ENCODE measurements at places on chromosomes 1 and 21.

GRCh38 chr1:37391211-37392011, 83.0 kb upstream of the ZC3H12A start:
- no peaks in the 10 kb centered on the region for H3K36me3 ChIP-seq
- H3K27ac ChIP-seq, result no peak overlapping the region

- no peak for DNase-seq
- no peaks in the 10 kb centered on the region for H3K36me3 ChIP-seq
- H3K4me3 ChIP-seq, result no peak overlapping the region
- peaks cover 39% of the 10 kb centered on the region for H3K4me1 ChIP-seq
Observed at GRCh38 chr21:41651830-41652229, 115.0 kb downstream of the RIPK4 start.

GRCh38 chr1:62188111-62188510, 6.5 kb upstream of the L1TD1 start:
- H3K36me3 ChIP-seq, result no peaks in the 10 kb centered on the region
- H3K27ac ChIP-seq, result no peak overlapping the region

DNA sequence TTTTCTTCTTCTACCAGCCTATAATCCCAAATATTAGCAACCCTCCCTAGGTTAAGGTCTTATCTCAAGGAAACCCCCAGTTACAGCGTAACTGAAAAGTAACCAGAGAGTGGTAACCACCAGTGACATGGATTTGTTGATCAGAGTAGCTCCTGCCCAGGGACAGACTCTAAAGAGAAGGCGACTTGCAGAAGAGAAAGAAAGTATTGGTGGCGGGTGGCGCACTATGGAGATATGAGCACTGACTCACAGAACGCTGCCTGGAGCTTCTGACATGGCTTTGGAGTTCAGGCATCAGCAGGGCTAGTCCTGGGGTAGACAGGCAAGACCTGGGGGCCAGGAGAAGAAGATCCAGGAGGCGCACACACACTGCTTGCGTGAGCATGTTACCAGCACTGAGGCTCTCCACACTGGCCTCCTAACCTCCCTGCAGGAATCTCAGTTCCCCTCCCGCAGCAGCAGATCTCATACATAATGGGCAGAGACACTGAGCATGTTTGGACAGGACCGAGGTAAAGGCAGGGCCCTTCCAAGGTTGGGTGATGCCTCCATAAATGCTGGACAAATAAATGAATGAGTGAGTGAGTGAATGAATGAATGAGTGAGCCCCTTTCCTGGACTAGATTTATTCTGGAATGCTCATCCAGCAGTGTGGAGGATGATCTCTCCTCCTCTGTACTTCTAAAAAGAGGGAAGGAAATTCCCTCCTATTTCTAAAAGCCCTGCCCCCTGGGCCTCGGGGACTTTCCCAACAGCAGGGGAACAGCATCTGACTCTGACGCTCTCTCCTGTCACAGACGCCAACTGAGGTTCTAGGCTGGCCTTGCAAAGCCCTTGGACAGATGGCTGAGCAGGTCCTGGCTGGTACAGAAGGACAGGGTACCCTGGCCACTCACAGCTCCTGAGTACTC, 175.5 kb downstream of the CLIC6 start:
- H3K27ac ChIP-seq, result peak overlapping the region; percentile 95
- no peak for DNase-seq
- peaks cover 72% of the 10 kb centered on the region for H3K36me3 ChIP-seq
- no peaks in the 10 kb centered on the region for H3K27me3 ChIP-seq
- H3K4me1 ChIP-seq, result peaks cover 41% of the 10 kb centered on the region
- no peak overlapping the region for H3K4me3 ChIP-seq

DNA sequence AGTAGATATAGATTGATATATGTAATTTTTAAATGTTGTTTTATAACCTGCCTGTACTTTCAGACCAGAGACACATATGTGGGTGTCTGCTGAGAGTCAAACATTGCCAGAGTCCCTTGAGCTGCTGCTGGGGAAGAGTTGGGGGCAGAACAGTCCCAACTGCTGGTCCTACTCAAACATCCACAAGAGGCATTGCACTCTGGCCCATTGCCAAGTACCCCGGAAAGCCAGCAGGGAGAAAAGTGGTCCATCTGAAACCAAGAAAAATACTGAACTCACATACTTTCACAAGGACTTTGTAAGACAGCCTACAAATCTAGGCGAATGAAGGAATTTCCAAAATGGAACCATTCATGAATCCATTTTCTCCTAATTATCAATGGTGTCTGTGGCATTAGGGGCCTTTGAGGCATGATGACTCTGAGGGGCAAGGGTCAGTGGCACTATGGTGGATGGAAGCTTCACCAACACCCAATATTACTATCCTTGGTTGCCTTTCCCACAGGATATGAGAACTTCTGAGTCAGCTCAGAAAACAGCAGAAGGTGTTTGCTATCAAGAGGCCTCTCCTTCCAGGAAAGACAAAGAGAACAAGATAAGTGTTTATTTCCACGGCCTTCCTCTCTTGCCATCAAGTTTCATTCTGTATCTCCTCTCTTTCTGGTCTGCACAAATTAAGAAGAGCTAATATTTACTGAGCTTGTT, 7.3 kb upstream of the TBX15 start:
- no peak overlapping the region for H3K27ac ChIP-seq
- peaks cover 87% of the 10 kb centered on the region for H3K27me3 ChIP-seq
- no peak overlapping the region for H3K4me3 ChIP-seq
- no peaks in the 10 kb centered on the region for H3K36me3 ChIP-seq
- DNase-seq, result no peak

- no peak overlapping the region for H3K27ac ChIP-seq
- H3K27me3 ChIP-seq, result no peaks in the 10 kb centered on the region
- no peak overlapping the region for H3K4me3 ChIP-seq
- no peaks in the 10 kb centered on the region for H3K36me3 ChIP-seq
- H3K4me1 ChIP-seq, result no peaks in the 10 kb centered on the region
Observed at GRCh38 chr1:125065092-125065820, 3880.5 kb downstream of the SRGAP2C start.

- H3K4me1 ChIP-seq, result no peaks in the 10 kb centered on the region
- H3K36me3 ChIP-seq, result no peaks in the 10 kb centered on the region
- DNase-seq, result no peak
- no peak overlapping the region for H3K4me3 ChIP-seq
Observed at GRCh38 chr1:114080511-114081436, 72.9 kb downstream of the SYT6 start.

DNA sequence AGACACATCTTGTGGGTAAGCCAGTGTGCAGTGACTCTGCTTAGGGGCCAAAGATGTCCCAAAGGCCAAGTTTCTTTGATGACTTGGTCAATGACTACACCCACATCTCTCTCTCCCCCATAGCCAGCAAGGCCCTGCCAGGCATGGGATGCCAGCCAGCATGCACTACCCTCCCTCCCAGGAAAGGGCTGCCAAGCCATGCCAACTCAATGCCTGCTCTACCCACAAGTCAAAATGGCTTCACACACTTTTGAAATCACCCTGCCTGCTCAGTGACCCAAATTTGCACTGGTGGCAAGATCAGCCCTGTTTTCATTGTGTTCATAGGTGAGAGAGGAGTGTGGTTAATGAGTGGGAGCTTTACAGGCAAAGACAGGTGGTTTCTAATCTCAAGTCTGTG, 112.5 kb downstream of the MATN1 start:
- H3K4me3 ChIP-seq, result no peak overlapping the region
- H3K27ac ChIP-seq, result no peak overlapping the region
- DNase-seq, result no peak
- H3K27me3 ChIP-seq, result no peaks in the 10 kb centered on the region
- H3K4me1 ChIP-seq, result peaks cover 15% of the 10 kb centered on the region
- no peaks in the 10 kb centered on the region for H3K36me3 ChIP-seq

- no peaks in the 10 kb centered on the region for H3K36me3 ChIP-seq
- no peak for DNase-seq
- H3K4me3 ChIP-seq, result no peak overlapping the region
- no peak overlapping the region for H3K27ac ChIP-seq
- no peaks in the 10 kb centered on the region for H3K27me3 ChIP-seq
Observed at GRCh38 chr1:239676522-239677273, 290.3 kb downstream of the CHRM3 start.

GRCh38 chr1:96559181-96559580, 162.4 kb upstream of the PTBP2 start:
- H3K27ac ChIP-seq, result peak overlapping the region; percentile 73
- H3K4me3 ChIP-seq, result no peak overlapping the region

DNA sequence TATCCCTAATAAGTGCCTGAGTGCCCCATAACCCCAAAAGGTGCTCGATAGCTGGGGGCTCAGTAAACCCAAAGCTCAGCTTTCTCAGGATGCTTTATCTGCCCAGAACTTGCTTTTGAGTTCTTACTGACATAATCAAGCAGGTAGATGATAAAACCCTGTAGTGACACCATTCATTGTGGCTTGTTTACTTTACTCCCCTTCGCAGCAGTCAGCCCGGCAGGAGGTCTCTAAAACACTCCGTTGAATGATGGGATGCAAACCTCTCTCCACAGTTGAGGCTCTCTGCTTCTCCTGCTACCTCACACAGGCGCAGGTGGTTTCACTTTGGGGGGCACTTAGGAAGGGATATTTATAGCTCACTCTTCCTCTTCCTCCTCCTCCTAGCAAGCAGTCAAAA, 349.4 kb downstream of the HLX start:
- no peaks in the 10 kb centered on the region for H3K4me1 ChIP-seq
- no peaks in the 10 kb centered on the region for H3K27me3 ChIP-seq
- no peaks in the 10 kb centered on the region for H3K36me3 ChIP-seq
- H3K4me3 ChIP-seq, result no peak overlapping the region

- no peaks in the 10 kb centered on the region for H3K36me3 ChIP-seq
- H3K4me1 ChIP-seq, result no peaks in the 10 kb centered on the region
- no peak overlapping the region for H3K27ac ChIP-seq
- no peak overlapping the region for H3K4me3 ChIP-seq
Observed at GRCh38 chr21:15127437-15127836, 62.6 kb upstream of the NRIP1 start.

DNA sequence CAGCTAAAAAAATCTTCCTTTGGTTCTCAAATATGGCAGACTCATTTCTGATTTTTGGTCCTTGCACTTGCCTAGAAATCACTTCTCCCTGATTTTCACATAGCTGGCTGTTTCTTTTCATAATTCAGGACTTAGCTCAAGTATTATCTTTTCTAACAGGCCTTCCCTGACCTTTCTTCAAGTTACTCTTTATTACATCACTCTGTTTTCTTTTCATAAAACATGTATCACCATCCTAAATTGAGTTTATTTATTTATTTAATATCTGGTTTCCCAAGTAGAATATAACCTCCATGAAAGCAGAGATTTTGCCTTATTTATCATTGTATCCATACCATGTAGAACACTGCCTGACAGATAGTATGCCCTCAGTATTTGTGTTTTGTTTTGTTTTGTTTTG, 18.2 kb upstream of the GNG5 start:
- no peak overlapping the region for H3K4me3 ChIP-seq
- H3K27ac ChIP-seq, result no peak overlapping the region
- no peaks in the 10 kb centered on the region for H3K27me3 ChIP-seq
- no peaks in the 10 kb centered on the region for H3K4me1 ChIP-seq
- DNase-seq, result no peak

DNA sequence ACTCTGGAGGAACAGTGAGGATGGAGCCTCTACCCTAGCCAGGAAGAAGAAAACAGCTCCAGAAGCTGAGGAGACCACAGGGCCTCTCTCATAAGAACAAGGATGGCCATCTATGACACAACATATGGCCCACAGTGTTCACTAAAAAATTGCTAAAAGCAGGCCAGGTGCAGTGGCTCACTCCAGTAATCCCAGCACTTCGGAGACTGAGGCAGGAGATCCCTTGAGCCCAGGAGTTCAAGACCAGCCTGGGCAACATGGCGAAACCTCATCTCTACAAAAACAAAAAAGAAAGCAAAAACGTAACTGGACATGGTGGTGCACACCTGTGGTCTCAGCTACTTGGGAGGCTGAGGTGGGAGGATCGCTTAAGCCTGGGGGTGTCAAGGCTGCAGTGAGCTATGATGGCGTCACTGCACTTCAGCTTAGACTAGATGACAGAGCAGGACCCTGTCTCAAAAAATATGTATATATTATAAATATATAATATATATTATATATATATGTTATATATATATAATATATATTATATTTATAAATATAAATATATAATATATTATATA, 103.1 kb downstream of the TOMM20 start:
- no peaks in the 10 kb centered on the region for H3K36me3 ChIP-seq
- H3K4me3 ChIP-seq, result no peak overlapping the region
- H3K4me1 ChIP-seq, result peaks cover 4% of the 10 kb centered on the region
- no peak overlapping the region for H3K27ac ChIP-seq
- no peaks in the 10 kb centered on the region for H3K27me3 ChIP-seq
- DNase-seq, result no peak

GRCh38 chr1:62184336-62184735, 10.3 kb upstream of the L1TD1 start:
- H3K36me3 ChIP-seq, result no peaks in the 10 kb centered on the region
- no peak for DNase-seq
- H3K4me3 ChIP-seq, result no peak overlapping the region
- peaks cover 2% of the 10 kb centered on the region for H3K4me1 ChIP-seq

DNA sequence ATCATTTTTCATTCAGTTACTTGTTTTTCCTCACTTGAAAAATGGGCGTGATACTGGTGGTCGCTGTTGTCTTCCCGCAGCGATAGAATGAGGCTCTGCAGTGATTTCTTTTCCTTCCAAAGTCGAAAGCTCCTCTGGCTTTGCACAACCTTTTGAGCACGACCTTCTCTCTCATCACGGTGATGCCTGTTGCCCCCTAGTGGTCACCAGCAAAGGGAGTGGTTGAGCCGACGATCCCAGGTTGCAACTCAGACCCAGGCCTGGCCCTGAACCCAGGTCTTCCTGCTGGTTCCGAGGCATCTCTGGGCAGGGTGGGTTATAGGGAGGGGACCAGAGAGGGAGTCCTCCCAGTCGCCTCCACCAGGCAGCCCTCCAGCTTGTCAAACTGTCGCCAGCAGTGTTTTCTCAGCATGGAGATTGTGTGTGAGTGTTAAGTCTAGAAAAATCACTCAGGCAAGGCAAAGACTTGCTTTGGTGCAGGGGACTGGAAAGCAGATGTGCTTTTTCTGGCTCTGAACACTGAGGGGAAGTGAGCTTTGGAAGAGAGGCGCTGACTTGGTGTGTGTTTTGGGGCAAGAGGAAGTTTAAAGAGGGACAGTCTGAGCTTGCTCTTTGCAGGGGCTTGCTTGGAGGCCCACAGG, 285.3 kb downstream of the CAMTA1 start:
- H3K4me1 ChIP-seq, result no peaks in the 10 kb centered on the region
- no peaks in the 10 kb centered on the region for H3K36me3 ChIP-seq
- no peaks in the 10 kb centered on the region for H3K27me3 ChIP-seq
- no peak for DNase-seq
- no peak overlapping the region for H3K27ac ChIP-seq
- no peak overlapping the region for H3K4me3 ChIP-seq

DNA sequence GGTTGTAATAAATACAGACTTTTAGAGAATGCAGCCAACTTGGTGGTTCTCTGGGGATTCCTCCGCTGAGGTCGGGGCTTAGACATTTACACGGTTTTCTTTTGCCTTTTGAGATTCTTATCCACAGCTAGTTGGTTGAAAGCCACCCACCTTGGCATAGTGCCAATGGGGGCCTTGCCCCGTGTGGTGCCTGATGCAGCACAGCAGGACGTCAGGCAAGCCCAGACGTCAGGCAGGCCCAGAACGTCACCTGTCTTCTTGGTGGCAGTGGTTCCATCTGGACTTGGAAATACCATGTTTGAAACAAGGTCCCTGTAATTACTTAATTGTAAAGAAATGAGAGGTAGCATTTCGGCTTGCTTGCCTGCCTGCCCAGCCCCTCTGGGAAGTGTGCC, 78.5 kb downstream of the GALNT2 start:
- no peak for DNase-seq
- H3K27me3 ChIP-seq, result no peaks in the 10 kb centered on the region
- H3K36me3 ChIP-seq, result no peaks in the 10 kb centered on the region

GRCh38 chr1:235697508-235697907, 47.9 kb upstream of the GNG4 start:
- no peak for DNase-seq
- H3K36me3 ChIP-seq, result no peaks in the 10 kb centered on the region
- no peak overlapping the region for H3K27ac ChIP-seq

Measured in RWPE2 (cell line).